Central memory CD8-positive, alpha-beta T cell (primary cell): ENCODE measurements at places on chromosomes 5 and 9.

- no peak for DNase-seq
These were observed 33.8 kb upstream of the C6 start for GRCh38 chr5:41247135-41247534.

GRCh38 chr5:1312206-1312605 is 17.3 kb upstream of the TERT start:
- peak; percentile 58 for DNase-seq

- no peak for DNase-seq
These were observed 90.1 kb downstream of the LMNB1 start for GRCh38 chr5:126866851-126867636.

GRCh38 chr9:128203024-128203706 is at the start of gene DNM1:
DNM1 (plus strand) TSS chr9:128203379; CDS start chr9:128203471, 92 bp downstream.
- peak; percentile 62 for DNase-seq

GRCh38 chr9:16433494-16433893 is 437.0 kb downstream of the BNC2 start:
- DNase-seq, result no peak

- DNase-seq, result no peak
These were observed 275.8 kb downstream of the ADAMTSL1 start for GRCh38 chr9:18749711-18750110.

DNA sequence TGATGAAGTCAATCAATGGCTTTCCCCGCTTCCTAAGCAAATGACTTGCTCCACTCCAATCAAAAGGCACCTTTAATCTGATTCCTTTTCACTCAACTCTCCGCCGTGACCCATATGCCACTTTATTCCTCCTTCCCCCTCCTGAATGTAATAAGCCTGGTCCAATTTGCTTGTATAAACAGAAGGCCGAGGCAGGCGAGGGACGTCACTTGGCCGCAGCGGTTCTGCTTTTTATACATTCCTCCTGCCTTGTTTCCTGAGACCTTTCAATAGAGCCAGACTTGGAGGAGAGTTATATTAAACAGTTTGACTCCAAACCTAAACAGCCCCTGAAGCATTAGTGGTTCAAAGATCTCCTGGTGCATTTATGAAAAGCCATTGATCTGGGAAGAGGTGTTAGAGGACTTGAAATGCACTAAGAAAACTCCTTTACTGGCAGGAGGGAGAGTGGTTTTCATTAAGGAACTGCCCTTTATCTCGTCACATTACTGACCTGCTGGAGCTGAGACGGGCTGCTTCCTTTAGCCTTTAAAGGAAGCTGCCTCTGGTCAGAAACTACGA is 273.4 kb downstream of the SLIT3 start:
- no peak for DNase-seq

DNA sequence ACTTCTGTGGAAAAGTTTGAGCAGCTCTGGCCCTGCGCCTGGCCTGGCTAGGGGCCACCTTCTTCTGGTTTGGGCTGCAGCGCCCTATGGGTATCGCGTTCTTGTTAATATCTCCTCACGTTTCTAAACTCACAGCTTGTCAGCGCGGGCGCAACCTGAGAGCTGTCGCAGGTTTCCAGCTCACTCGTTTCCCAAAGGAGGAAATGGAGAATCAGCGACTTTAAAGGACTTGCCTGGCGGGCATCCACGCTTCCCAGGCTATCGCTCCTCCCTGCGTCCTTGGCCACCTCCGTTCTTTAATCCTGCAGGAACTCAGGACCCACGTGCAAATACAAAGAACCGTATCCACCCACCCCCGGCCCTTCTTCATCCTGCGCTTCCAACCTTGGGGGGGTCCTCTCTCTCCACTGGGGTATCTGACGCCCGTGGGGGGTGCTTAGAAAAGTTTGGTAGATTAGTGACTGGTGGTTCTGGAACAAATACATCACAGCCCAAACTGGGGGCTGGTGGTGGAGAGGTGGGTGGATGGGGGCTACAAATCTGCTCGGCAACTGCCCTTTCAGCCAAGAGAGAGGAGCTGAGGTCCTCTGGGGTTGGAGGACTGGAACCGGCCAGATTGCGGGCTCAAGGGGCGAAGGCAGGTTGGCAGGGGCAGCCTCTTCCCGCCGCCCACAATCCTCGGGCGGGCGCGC is 578 bp upstream of the PSAT1 start:
- DNase-seq, result no peak

DNA sequence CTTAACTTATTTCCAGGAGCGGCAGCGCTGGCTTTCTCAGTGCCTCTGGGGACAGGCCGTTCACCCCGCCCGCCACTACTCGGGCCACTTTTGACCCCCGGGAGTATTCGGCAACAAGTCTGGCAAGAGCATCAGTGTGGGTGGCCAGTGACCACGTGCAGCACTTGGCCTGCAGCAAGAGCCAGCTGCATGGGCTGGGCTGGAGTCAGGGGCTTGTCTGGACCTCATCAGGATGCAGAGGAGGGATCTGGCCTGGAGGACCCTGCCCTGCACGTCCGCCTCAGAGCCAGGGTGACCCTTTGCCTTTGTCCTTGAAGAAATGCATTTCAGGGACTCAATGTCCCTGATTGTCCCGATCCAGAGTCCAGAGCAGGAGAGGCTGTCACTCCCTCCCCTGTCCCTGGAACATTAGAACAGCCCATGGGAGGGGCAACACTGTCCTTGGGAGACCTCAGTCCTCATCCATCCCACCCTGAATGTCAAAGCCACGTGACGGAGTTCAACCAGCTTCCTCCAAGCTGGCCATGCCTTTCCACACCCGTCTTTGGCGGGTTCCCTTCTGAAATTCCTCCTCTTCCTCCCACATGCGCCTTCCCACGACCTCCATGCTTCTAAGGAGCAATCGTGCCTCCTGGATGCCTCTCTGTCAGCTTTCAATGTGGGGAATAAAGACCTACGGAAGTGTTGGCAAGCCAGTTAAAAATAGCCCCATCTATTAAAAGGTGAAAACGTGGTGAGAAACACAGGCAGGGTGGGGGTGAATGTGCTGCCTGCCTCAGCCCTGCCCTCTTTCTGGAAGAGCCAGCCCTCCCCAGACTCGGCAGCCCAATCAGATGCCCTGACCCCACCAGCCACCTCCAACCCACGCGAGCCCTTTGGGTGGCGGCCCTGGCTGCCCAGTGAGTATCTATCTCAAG is 99.0 kb downstream of the OLFM1 start:
- DNase-seq, result no peak

DNA sequence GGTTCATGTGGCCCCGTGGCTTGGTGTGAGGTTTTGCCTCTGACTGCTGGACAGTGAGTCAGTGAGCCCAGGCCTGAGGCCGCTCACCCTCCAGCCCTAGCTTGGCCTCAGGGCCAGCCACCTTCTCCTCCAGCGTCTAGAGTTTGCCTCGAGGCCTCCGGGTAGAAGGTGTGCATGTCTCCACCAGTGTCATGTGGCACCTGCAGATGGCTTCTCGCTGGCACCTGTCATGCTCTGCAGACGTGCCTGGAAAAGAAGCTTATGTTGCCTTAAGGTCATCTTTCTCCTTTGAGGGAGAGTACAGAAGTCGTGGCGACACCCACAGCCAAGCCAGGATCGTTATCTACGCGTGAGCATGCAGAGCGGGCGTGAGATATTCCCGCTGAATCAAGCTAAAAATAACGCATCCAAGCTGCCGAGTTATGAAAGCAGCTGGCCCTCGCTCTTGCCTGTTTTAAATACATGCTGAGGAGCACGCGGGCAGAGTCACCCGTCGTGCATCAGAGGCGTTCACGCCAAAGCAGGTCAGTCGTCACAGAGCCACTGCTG is 79.7 kb upstream of the FCN2 start:
- no peak for DNase-seq

DNA sequence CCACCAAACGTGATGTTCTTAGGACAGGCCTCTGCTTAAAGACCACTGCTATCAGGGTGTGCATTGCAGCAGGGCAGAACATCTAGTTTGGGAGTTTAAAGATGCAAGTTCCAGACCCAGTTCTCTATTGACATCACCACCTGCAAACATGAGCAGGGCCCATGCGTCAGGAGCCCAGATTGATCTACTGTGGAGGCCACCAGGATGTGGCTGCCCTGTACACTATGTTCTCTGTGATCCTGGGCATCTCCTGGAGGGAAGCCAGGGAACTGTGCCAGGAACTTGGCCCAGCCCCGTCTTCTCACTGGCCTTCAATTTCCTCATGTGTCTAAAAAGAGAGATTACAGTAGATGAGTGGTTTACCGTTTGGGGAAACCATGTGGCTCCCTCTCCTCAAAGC is 87.1 kb downstream of the PDE6A start:
- DNase-seq, result no peak

DNA sequence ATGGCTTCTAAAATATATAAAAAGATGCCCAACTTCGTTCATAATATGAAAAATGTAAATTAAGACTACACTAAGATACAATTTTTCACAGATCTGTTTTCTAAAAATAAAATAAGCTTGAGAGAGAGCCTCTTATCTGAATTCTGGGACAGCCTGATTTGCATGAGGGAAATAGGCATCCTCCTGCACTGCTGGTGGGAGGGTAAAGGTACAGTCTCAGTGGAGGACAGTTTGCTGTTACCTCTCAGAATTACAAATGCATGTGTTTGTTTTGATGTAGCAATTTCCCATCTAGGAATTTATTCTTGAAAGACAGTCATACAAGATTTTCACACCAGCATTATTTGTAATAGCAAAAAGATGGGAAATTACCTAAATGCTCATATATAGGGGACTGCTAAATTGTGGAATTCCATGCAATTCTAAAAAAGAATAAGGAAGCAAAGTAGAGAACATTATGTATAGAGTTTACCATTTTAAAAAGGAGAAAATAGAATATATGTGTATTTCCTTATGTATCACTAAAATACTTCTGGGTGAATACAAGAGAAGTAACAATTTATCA is 75.7 kb downstream of the ZSWIM6 start:
- no peak for DNase-seq

- DNase-seq, result no peak
These were observed 66.7 kb downstream of the DAB2IP start for GRCh38 chr9:121718084-121718483.

DNA sequence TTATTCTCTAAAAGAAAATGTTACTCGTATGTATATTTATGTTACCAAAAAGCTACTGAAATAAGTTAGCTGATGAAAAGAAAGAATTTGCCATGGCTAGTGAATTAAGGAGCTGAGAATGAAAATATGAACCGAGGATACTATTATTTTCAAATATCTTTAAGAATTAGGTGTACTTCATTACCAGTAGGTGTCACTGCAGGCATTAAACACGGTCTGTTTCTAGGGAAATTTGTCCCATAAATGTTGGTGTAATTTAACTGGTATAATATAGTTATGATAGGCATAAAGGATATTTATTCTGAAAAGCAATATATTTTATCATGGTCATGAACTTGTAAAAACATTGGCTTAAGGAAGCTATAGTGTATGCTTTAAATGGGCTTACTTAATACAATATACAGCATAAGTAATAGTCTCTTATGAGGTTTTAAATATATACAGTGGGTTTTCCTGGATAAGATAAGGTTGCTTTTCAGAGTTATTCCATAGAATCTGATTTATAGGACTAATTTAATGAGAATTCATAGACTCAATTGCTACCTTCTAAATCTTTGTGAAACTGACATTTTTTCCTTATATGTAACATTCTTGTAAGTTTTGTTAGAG is 72.4 kb upstream of the MPDZ start:
- no peak for DNase-seq

- no peak for DNase-seq
These were observed 19.2 kb upstream of the KIF2A start for GRCh38 chr5:62286834-62287233.

GRCh38 chr5:65192331-65192730 is 289.4 kb downstream of the ADAMTS6 start:
- no peak for DNase-seq

GRCh38 chr5:61051267-61051666 is 106.3 kb downstream of the NDUFAF2 start:
- DNase-seq, result no peak

- no peak for DNase-seq
These were observed 32.7 kb downstream of the DMGDH start for GRCh38 chr5:79036769-79037168.

GRCh38 chr9:27368316-27368985 is 71.5 kb upstream of the EQTN start:
- DNase-seq, result no peak

DNA sequence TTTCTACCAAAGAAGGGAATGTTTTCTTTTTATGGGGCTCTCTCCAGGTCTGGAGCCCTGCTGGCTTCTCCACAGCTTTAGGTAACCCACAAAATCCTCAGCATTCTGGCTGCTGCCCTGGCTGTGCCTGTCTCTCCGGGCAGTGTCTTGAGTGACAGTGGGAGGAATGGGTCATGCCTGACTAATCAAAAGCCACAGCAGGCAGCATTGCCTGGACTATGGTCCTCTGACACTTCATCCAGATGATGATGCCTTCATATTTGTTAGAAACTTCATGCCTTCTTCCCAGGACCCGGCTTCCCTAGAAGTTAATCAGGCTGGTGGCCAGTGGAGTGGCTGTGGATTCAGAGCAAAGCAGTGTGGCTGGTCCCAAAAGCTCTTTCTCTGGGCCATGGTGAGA is 32.2 kb upstream of the TGFBI start:
- DNase-seq, result no peak

GRCh38 chr9:119195521-119195920 is 173.7 kb downstream of the BRINP1 start:
- no peak for DNase-seq

- DNase-seq, result no peak
These were observed 40.4 kb upstream of the HSPB3 start for GRCh38 chr5:54415147-54415546.

- DNase-seq, result no peak
These were observed 17.3 kb downstream of the VAV2 start for GRCh38 chr9:133974631-133975341.

GRCh38 chr5:88694023-88694679 is 188.8 kb downstream of the MEF2C start:
- no peak for DNase-seq

- DNase-seq, result no peak
These were observed 68.9 kb downstream of the SH3RF2 start for GRCh38 chr5:146005264-146005663.

DNA sequence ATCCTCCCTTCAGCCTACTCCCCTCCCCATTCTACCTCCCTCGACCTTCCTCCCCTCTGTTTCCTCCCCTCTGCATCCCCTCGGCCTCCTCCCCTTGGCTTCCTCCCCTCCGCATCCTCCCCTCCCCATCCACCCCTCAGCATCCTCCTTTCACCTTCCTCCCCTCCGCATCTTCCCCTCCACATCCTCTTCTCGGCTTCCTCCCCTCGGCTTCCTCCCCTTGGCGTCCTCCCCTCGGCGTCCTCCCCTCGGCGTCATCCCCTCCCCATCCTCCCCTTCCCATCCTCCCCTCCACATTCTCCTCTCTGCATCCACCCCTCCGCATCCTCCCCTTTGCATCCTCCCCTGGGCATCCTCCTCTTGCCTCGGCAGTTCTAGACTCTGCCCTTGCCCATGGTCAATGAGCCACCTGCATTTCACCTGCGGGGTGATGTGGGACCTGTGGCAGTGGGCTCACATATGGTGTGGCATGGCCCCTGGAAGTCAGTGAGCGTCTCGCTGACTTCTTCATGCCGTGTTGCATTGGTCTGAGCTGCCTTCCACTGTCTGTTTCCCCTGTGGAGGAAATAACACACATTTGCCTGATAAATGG is 113.0 kb downstream of the WNK2 start:
- no peak for DNase-seq

- no peak for DNase-seq
These were observed 18.9 kb upstream of the SEMA5A start for GRCh38 chr5:9564752-9565151.
